ENCODE measurements at places on chromosomes 13 and 19.

- no peak for DNase-seq
Observed at GRCh38 chr19:29812080-29812880, 489 bp downstream of the CCNE1 start.

DNA sequence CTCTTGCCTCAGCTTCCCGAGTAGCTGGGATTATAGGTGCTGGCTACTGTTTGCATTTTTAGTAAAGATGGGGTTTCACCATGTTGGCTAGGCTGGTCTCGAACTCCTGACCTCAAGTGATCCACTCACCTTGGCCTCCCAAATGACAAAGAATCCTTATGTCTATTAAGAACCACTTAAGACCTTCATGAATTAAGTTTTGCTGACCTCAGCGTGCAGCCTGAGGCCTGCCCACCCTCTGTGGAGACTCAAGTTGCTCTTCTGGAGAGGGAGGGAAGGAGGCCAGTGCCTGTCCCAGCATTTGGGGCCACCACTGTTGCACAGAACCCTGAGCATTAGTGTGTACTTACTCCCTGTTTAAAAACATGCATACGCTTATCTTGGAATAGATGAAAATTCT, 313.3 kb downstream of the FGF9 start:
- no peak for DNase-seq

DNA sequence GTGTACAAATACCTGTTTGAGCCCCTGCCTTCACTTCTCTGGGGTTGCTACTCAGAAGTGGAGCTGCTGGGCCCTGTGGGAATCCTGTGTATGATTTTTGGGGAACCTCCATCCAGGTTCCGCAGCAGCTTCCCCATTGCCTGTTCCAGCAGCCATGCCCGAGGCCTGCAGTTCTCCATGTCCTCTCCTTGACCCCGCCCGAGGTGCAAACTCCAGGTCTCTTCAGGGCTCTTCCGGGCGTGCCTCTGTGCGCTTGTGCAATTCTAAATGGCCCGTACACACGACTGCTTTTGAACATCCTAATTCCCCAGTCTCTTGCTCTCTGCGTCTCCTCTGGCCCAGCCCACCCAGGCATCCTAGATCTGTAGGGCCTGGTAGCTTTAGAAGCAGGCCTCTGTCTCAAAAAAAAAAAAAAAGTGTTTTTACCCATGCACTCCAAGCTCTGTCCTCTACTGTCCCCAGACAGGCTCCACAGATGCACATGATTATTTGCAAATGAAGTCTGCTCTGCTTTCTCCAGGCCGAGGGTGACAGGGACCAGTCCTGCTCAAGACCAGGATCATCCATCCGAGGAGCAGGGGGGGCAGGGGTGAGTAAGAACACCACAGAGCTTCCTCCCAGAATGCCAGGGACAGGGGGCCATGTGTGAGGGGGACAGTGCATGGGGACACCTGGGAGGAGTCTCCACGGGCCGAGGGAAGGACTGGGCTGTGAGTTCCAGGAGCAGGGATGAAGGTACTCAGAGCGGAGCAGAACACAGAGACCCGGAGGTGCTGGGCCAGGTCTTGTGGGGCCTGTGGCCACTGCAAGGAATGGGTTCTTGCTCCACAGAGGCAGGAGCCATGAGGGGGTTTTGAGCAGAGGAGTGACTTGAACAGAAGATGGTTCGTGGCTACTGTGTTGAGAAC, 51.7 kb downstream of the SLC7A9 start:
- no peak for DNase-seq

DNA sequence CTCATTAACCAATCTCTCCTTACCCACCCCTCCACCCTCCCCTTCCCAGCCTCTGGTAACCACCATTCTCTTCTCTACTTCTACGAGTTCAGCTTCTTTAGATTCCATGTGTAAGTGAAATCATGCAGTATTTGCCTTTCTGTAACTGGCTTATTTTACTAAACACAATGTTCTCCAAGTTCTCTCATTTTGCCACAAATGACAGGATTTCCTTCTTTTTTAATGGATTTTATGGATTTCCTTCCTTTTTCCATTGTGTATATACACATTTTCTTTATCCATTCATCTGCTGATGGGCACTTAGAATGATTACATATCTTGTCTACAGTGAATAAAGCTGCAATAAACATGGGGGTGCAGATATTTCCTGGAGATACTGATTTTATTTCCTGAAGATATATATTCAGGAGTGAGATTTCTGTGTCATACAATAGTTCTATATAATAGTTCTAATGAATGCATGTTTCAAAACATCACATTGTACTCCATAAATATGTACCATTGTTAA, 20.2 kb downstream of the KCTD12 start:
- DNase-seq, result no peak

DNA sequence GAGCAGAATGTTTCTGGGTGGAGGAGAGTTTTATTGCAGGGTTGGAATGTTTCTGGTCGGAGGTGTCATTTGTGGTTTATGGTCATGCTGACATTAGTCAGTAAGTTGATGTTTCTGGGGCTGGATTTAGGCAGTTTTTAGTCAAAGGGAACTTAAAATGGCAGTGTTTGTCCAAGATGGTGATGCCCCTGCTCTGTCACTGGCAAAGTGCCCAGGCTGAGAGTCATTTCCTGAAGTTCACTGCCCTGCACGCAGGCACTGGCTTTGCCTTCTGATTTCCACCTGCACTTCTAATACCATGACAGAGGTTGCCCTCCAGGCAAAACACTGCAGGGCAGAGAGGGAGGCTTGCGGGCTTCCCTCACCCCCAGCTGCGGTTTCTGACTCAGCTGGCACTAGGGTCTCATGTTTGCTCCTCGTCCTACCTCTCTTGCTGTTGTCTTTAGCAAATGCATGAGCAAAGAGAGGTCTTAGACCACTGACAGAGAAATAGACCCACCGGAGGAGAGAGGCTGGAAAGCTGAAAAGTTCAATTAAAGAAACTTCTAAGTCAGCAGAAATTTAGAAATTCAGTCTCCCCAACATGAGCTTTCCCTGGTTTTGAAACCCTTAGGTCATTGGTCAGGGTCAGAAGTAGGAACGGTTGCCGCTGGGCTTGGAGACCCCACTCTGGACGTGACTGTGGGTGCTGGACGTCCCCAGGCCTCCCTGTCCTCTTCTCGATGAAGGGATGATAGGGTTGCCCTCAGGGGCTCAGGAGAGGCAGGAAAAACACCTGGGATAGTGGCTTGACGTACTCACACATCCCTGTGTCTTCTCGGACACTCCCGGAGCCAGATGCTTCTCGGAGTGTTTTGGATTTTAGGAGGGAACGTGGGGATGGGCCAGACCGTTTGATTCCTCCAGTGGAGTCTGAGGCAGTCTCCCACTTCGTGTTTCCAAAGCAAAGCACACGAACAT, 26.3 kb downstream of the TMEM255B start:
- no peak for DNase-seq

DNA sequence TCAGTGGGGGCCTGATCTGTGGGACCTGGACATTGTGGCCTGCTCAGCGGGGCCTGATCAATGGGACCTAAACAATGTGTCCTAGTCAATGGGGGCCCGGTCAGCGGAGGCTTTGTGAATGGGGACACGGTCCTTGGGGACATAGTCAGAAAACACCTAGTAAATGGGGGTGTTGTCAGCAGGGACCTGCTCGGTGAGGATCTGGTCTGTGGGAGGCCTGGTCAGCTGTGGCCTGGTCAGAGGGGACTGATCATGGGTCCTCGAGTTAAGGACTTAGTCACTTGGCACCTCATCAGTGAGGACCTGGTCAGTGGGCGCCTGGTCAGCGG, 44.5 kb upstream of the TPM4 start:
- DNase-seq, result no peak

- no peak for DNase-seq
Observed at GRCh38 chr13:112955271-112955937, 13.6 kb upstream of the MCF2L start.

- DNase-seq, result no peak
Observed at GRCh38 chr19:6276447-6276846, 3.3 kb downstream of the MLLT1 start.

DNA sequence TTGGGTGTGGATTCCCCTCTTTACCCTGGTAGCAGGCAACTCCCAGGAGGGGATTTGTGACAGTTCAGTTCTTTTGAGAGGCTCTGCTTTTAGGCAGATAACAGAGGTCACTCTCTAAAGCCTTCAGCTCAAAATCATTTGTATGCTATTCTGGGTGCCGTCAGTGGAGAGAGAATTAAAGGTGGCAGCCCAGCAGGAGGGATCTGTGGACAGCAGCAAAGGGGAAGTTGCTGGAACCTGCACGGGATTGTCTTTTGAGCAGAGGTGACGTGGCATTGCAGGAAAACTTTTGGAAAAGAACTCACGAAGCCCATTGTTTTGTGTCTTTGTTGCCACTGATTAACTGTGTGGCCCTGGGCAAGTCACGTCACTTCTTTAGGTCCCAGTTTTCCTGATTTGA, 62.4 kb upstream of the C1QTNF9 start:
- DNase-seq, result no peak

- DNase-seq, result no peak
Observed at GRCh38 chr13:30110301-30111070, 196.9 kb downstream of the KATNAL1 start.

GRCh38 chr13:79297128-79297527, 108.9 kb downstream of the RBM26 start:
- no peak for DNase-seq

DNA sequence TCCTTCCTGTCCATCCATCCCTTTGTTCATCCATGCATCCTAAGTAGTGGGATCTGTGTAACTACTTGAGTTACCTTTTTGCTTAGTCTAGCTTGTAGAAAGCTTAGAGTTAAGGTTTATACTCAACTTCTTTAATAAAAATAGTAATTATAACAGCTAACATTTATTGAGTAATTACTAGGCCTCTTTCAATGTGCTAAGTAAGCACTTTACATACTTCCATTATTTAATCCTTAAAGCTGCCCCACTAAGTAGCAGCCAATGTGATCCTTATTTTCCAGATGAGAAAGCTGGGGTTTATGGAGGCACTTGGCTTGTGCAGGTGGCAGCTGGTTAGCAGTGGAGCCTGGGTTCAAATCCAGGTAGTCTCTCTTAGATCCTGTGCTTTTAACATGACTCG, 182.9 kb downstream of the FGF9 start:
- no peak for DNase-seq

DNA sequence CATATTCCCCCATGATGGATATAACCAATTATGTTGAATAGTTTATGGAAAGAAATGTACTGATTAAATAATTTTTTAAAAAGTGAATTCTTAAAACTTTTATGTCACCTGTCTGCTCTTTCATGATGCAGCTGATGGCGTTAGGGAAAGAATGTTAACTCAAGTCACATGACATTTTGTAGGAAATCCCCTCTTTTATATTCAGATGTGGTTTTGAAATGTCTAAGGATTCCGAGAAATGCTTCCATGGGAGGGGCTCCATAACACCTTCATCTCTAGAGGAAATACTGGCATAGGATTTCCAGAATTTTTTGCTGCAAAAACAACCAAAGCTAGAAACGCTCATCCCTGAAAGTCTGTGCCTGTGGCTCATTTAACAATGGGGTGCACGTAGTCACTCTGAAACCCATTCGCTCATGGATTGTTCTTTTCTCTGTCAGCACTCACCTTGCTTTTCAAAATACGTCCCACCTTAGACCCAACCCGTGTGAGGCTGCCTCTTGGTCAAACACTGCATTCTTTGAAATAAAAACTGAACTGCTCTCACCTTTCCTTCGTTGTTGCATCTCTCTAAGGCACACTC, 288.9 kb downstream of the SHISA2 start:
- no peak for DNase-seq

DNA sequence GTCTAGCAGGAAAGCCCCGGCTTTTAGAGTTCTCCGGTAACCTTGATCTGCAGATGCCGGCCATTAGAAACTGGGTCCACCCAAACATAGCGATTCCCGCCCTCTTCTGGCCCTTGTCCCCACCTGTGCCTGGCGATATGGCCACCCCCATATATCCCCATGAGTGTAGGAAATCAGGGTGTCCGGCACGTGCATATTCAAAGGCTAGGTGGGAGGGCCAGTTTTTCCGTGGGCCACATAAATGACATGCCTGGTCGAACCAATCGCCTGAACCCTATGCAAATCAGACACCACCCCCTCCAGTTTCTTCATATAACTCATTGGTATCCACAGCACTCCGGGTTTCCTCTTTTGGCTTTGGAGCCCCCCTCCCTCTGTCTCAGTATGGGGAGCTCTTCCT, 37.4 kb downstream of the ERICH4 start:
- no peak for DNase-seq

DNA sequence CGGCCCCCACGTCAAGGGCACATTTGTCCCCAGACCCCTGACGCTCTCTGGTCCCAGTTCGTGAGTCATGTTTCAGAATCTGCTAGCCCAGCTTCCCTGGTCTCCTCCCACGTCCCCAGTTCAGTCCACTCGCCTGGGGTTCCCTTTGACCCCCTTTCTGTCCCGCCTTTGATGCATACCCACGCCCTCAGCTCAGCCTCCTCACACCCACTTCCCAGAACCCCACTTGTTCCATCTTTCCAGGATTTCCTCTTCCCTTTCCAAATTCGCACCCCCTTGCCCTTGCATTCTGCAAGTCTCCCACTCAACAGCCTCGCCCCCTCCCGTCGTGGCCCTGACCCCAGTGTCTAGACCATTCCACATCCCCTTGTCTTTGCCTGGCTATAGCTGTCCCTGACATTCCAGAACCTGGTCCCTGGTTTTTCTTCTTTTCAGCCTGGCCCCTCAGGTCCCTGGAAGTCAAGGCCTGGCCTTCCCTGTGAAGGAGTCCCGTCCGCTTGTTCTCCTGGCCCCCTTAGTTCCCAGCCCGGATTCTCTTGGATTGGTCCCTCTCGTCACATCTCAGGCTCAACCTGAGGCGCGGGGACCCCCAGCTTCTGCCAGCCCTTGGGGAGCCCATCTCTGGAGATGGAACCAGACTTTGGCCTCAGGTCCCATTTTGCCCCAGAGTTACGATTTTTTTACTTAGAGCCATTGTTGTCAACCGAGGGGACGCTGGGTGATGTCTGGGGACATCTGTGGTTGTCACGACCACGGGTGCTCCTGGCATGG, 1.3 kb downstream of the NCLN start:
- no peak for DNase-seq

DNA sequence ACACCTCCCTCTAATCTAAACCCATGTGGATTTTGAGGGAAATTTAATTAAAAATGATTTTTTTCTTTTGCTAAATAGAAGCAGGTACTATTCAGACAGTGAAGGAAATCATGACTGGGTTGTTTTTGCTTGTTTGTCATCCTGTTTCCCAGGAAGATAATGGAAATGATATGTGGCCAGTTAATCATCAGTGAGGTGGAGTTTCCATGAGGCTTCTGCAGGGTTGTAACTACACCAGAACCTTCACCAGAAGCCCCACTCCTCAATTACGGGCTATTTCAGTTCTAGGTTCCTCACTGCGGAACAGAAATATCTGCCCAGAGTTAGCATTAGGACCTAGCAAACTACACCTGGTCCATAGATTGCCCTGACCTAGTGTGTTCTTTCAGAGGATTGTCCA, 394.0 kb downstream of the DLEU7 start:
- DNase-seq, result no peak

GRCh38 chr13:112207129-112207528, 140.2 kb downstream of the SOX1 start:
- DNase-seq, result no peak

All from NCI-H2081 treated with DMSO at 0.1 percent for 48 hours (cell line).